Esophagus squamous epithelium (tissue), 5 donors: ENCODE measurements at places on chromosomes 12 and 14.

GRCh38 chr14:55107766-55108554 lies 21.1 kb upstream of the LGALS3 start:
- DNase-seq = peak; percentile 26

DNA sequence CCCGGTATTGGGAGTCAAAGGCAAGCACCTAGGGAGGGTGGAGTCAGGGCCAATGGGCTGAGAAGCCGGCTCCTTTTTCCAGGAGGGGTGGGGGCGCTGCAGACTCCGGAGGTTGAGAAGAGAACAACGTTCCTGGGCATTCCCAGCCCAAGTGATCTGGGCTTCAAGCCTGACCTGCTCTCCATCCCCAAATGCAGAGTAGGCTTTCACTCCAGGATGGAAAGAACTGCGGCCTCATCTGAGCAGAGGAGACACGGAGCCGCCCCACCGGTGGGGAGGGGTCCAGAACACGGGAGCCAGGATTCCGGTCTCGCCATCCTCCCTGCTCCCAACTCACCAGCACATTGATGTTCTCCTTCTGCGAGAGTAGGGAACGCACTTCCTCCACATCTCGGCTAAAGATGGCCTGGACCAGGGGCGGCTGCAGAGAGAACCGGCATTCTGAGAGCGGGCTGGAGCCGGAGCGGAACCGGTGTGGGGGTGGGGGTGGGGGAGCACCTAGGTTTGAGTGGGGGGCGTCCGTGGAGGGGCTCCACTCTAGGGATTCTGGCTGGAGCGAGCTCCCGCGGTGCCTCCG lies 605 bp downstream of the ANKRD52 start:
- no peak for DNase-seq

GRCh38 chr14:33928895-33929294 lies 22.0 kb downstream of the EGLN3 start:
- DNase-seq = no peak

DNA sequence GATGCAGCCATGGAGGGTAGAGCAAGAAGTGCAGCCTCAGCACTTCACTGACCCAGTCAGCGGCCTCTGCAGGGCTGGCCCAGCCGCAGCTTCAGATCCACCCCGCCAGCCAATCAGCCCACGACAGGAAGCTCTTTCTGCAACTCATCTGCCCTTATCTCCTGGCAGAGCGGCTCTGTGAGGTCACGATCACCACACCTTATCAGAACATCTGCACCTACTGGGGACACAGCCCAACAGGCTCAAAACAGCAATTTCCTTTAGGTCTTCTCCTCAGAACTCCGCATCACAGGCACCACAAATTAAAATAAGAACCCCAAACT lies 287.3 kb downstream of the BCL11B start:
- DNase-seq = no peak

- DNase-seq = no peak
Measured at GRCh38 chr12:65302891-65303290, 24.4 kb downstream of the MSRB3 start.

GRCh38 chr12:29253906-29254625 lies 105.0 kb downstream of the FAR2 start:
- DNase-seq = no peak

GRCh38 chr14:69755296-69755695 lies 11.6 kb upstream of the SRSF5 start:
- DNase-seq = no peak

GRCh38 chr14:71163842-71164629 lies 256.8 kb downstream of the PCNX1 start:
- DNase-seq = no peak

DNA sequence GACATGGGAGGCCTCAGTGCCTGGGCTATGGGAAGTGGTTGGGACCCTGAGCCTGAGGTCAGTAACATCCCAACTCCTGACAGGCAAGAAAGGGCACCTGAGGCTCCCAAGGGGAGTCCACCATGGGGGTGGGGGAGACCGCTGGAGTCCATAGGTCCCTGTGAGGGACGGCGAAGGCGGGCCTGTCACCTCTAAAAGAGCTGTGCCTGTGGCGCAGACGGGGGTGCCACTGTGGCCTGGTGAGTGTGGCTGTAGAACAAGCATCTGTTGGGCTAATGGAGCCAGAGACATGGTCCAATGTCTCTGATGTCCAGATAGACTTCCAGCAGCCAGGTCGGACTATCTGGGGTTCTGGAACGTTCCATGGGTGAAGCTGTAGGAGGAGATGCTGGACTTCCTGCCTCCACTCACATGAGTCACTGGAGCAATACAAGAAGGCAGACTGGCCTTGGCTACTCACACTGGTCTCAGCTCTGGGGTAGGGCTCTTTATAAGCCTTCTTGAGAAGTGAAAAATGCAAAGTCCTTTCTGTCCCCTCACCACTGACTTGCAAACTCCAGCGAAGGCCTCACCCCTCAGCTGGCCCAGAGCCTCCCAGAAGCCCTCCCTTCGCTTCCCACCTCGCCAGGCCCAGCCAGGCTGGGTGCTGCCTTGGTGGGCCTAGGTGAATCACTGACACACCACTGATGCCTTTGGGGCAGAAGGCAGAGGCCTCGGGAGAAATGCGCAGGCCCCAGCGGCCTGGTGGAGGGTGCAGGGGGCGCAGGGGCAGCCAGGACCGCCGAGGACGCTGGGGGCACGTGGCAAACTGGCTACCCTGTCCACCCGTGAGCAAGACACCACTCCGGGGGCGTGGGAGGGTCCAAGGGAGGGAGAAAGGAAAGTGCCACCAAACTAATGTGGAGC lies 1.1 kb upstream of the TRAF3 start:
- DNase-seq = no peak
